ENCODE measurements at places on chromosomes 7 and 10.
A peak's percentile ranks its signal among the peaks of the same experiment; 100 is the strongest.

- DNase-seq, result no peak
Observed at GRCh38 chr7:69967689-69968450, 369.6 kb downstream of the AUTS2 start.

GRCh38 chr10:36704124-36704523, 421.3 kb upstream of the ANKRD30A start:
- no peak for DNase-seq

DNA sequence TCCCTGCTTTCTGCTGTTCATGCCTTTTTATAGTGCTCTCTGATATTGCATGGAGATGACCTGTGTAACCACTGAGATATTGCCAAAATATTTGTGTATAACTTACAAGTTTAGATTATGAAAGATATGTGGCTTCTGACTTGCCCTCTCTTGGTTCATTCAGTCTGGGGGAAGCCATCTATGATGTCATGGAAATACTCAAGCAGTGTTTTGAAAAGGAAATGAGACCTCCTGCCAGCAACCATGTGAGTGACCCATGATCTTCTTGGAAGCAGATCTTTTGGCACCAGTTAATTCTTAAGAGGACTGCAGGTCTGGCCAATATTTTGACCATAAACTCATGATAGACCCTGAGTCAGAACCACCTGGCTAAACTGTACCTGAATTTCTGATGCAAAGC, 183.0 kb downstream of the THSD7A start:
- DNase-seq, result no peak

DNA sequence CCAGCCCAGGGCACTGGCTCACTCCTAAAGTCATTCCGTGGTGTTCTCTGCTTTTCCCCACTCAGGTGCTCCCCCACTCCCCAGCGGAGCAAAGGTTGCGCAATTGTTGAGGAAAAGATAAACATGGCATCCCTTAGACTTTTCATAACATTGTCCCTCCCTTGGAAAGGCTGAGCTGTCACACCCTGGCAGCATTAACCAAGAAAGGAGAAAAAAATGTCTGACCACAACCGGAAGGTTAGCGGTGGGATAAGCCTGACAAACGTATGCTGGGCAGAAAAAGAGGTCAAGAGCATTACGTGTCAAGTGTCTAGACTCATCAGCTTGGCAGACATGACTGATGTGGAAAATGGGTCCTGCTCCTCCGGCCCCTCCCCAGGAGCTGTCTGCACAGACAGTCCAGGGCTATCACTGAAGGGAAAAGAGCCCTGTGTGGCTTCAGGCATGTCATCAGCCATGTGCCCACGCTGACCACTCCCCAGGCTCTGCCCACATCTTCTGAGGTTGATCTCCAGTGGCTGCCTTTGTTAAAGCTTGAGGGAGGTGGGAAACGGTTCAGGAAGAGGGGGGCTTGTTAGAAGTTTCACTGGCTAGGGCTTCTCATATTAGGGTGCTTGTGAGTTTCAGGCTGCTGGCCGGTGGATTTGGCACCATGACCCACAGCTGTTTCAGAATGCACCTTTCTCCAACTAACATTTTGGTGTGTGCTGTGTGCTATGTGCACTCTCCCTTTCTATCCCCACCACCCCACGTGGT, 30.1 kb downstream of the BTBD16 start:
- no peak for DNase-seq

DNA sequence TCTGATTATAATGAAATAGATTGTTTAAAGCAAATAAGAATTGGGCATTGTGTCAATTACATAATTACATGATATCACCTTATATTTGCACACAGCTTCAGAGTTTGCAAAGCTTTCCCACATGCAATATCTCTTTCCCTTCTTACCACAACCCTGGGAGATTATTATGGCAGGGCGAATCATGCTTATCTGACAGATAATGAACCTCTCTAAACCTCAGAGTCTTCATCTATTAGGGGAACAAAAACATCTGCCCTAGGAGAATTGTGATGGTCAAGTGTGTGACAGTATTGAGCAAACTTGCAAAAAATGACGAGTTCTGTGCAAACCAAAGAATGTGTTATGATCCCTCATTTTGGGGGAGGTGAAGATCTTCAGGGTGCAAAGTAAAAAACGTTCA, 90.0 kb downstream of the MYOF start:
- no peak for DNase-seq

DNA sequence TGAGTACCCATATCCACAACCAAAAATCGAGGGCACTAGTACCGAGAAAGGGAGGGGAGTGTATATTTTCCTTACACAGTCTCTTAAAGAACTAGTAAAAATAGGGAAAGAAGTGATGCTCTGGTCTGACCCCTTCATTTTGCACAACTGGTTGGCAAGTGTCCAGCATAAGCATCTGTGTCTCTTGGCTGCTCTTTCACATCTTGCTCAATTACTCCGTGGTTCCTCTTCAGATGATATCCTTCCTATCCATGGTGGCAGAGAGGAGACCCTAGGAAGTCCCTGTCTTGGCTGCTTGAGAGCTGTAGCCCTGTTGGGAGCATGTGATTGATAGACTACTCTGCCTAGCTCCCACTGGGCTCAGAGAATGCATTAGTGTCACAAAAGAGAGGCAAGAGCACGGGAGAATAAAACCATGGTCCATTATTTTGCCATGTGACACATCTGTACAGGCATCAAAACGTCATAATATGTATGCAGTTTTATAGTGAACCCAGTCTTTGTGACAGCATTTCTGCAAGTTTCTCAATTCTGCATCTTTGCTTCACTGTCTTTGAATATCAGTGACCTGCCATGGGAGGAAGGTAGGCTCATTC, 111.8 kb upstream of the ANKRD1 start:
- DNase-seq, result peak; percentile 77

GRCh38 chr7:2811476-2812113, 32.5 kb downstream of the GNA12 start:
- peak; percentile 52 for DNase-seq

GRCh38 chr7:50397320-50397970, 52.7 kb downstream of the FIGNL1 start:
- no peak for DNase-seq

DNA sequence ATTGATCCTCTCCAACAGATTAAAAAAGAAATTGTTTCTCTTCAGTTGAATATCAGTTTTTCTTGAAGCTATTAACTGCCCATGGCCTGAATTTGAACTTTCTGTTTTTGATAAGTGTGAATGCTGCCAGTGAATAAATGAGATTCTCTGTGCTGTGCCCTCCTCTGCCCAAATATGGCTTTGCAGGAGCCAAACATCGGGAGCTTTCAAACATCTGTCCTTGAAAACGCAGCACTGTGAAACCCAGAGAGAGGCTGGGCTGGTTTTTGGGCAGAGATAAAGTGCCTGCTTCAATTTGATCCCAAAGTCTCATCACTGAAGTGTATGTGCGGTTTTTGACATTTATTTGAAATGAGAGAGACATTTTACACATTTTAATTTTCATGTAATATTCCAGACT, 268.3 kb upstream of the SHH start:
- no peak for DNase-seq

DNA sequence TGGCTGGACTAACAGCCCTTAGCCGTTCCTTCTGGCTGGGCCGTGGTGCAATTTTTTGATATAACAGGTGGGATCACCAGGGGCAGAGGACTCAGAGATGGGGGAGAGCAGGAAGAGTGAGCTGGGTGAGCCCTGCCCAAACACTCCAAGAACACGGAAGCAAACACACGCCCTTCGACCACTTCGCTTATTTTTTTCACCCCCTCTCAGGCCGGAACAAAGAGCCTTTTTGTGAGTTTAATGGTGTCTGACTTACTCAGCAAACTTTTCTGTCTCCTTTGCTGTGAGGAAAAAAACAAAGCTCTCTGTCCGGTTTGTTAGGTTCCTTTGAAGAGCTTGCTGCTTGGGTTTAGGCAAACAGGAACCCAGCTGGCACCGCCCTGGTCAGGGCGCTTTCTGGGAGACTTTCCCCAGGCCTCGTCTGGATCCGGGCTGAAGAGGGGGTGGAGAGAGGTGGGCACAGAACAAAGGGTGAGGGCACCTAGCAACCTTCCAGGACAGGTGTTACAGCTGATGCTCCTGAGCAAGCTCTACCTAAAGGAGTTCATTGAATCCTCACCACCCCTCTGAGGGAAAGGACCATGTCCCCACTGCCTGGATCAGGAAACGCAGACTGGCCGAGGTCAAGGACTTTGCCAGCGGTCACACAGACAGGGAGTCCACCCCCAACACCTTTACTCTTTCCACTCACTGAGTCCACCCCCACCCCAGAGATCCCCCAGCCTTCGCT, 23.3 kb downstream of the CALML3 start:
- DNase-seq, result no peak

GRCh38 chr10:116925056-116925455, 75.8 kb downstream of the ENO4 start:
- no peak for DNase-seq

DNA sequence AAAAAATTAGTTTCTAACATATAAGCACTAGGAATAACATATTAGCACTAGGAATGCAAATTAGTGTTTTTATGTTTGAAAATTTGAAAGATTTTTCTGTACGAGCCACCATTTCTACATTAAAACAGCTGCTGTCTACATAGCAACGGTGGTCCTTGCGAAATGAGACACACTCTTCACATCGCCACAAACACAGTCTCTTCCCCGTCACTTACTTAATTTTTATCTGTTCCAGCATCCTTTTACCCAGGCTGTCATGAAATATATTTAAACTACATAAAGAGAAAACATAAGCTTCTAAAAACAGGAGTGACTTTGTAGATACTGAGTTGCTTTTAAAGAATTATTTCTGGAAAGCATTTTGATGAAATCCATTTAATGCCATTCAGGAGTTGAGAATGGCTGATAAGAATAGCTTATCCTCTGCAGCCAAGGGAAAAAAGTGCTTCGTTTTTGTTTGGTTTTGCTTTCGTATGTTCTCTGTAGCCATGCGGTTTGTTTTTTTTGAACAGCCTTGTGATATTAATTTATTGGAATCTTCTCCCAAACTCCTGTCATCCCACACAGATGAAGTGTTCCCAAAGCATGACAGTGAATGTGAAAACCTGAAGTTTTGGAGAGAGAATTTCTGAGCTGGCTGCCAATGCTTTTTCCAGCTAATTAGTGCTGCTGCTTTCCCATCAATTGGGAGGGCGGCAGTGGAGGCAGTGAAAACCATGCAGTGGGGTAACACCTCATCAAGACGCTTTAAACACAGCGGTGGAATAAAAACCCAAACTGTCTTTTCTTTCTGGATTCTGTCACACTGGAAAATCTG, 603.7 kb upstream of the ADARB2 start:
- DNase-seq, result no peak

GRCh38 chr7:1046722-1047679, 2.7 kb downstream of the GPR146 start:
- no peak for DNase-seq

- DNase-seq, result no peak
Observed at GRCh38 chr7:139737221-139738100, 40.3 kb downstream of the HIPK2 start.

- DNase-seq, result no peak
Observed at GRCh38 chr10:131311661-131312477, at the start of gene TCERG1L. TSS of gene TCERG1L (minus strand) at chr10:131311721. CDS start at chr10:131311635, 86 bp downstream.

DNA sequence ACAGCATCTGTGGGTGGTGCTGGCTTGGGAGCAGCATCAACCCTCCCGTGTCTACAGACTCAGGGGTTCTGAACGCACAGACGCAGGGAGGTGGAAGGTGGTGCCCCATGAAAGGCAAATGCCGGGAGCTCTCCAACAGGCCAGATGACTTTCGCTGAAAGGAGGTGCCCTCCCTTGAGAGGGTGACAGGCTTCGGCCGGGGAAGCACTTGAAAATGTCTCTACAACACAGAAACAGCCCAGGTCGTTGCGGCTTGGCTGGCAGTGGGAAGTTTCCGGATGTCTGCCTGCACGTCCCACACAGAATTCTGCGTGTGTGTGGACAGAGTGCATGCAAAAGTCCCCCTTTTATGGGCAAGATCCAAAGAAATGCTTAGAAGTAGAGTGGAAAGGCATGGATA, 239.6 kb downstream of the SKAP2 start:
- DNase-seq, result no peak

DNA sequence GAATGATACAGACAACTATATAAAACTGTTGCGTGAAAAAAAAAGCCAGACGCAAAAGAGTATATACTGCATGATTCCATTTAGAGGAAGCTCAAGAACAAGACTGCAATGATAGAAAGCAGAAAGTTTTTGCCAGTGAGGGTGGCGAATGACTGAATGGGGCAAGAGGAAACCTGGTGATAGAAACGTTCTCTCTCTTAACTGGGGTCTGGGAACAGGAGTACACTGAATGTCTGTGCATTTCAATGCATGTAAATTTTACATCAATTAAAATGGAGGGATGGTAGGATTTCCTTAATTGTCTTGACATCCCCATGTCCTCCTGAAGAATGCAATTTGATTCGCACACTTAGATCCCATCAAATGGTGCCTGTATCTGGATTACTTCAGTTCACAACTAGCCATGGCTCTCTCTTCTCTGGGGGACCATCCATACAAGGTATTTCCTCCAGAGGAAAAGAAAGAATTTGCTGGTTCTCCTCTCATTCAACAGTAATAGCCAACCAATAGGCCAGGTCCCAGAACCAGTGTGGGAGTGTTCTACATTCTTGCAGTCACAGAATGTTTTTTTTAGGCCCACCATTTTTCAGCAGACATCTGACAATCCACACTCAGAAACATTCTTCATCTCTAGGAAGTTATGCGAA, 221.0 kb upstream of the KLF14 start:
- DNase-seq, result no peak

DNA sequence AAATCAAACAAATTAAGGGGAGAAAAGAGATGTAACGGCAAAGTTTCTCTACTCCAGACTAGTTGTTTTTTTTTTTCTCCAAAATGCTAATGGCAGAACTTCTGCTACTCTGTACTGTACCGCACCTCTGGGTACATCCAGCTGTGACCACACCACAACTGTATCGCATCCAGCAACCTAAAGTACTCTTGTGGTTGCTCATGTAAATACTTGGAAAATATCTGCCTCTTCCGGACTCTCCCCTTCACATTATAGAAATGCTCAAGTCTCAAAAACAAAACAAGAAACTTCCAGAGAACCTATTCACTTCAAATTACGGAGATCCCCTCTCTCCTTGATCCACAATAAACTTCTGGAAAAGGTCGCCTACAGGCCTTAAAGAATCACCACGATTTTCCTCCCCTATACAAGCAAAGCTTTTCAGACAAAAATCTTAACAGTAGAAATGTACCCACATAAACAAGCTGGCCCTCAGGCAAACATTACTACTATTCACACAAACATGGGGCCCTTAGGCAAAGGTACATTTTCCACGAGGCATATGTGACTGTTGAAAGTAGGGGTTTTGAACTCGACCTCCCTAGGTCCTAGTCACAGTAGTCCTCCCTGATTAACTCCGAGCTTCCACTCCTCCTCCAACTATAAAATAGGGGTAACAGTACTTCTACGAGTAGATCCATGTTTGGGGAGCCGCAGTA, 222.9 kb upstream of the MKLN1 start:
- no peak for DNase-seq

- DNase-seq, result no peak
Observed at GRCh38 chr10:51203359-51203758, 129.1 kb downstream of the PRKG1 start.

- DNase-seq, result no peak
Observed at GRCh38 chr7:148368562-148368961, 222.0 kb upstream of the C7orf33 start.

- DNase-seq, result no peak
Observed at GRCh38 chr7:12719141-12719919, 31.9 kb downstream of the ARL4A start.
